ENCODE measurements at places on chromosomes 2 and 18. TPM values are rescaled to one million over a fixed set of nuclear protein-coding genes. Genes with fewer than 3 reads are reported as not detected.

Gene UXS1
- total RNA-seq = 27.7 TPM

Gene BCL2L11
- total RNA-seq = 7.2 TPM

Gene ANKRD39
- total RNA-seq = 5.9 TPM

Gene MARCHF4
- total RNA-seq = 0.52 TPM

Gene PKDCC
- 12.3 TPM for total RNA-seq

Gene PAIP2B
- 1.1 TPM for total RNA-seq

Gene ASIC4
- under 0.01 TPM for total RNA-seq

Gene GAREM2
- total RNA-seq = 2.7 TPM

Gene SPDYA
- total RNA-seq = 1.3 TPM

Gene FBLN7
- 3.1 TPM for total RNA-seq

Gene LYPD1
- total RNA-seq = 0.76 TPM

Gene LYPD6B
- 2.4 TPM for total RNA-seq

Gene SPP2
- total RNA-seq = not detected

Gene PLGLB1
- 2.2 TPM for total RNA-seq

Gene GNLY
- not detected for total RNA-seq

Gene HAAO
- total RNA-seq = 7.1 TPM

Gene EFHD1
- 1.3 TPM for total RNA-seq

Gene REG3G
- not detected for total RNA-seq

Gene ANKRD29
- total RNA-seq = 4.1 TPM

Gene CTNNA2
- not detected for total RNA-seq

Gene LOXHD1
- not detected for total RNA-seq

Gene KCNG2
- total RNA-seq = not detected

Gene UGT1A7
- not detected for total RNA-seq

Gene TNFRSF11A
- under 0.01 TPM for total RNA-seq

Gene TMEM200C
- total RNA-seq = under 0.01 TPM

Gene LRATD1
- total RNA-seq = under 0.01 TPM

Gene SERPINB2
- not detected for total RNA-seq

Gene CTLA4
- not detected for total RNA-seq

Gene PROC
- total RNA-seq = not detected

Gene PDE11A
- 0.22 TPM for total RNA-seq

All from articular chondrocyte of knee joint (primary cell).